ENCODE measurements at places on chromosomes 7 and 10. TPM values are rescaled to one million over a fixed set of nuclear protein-coding genes. Genes with fewer than 3 reads are reported as not detected.

Gene C10orf67
- total RNA-seq = not detected

Gene GNAI1
- total RNA-seq = 0.57 TPM

Gene TACC2
- not detected for total RNA-seq

Gene TAS2R5
- 0.84 TPM for total RNA-seq

Gene GPR146
- 2.1 TPM for total RNA-seq

Gene GIMAP6
- 26.5 TPM for total RNA-seq

Gene OPN1SW
- total RNA-seq = not detected

Gene SNCG
- total RNA-seq = not detected

Gene WDFY4
- not detected for total RNA-seq

Gene CYP3A7
- total RNA-seq = not detected

Gene OPALIN
- not detected for total RNA-seq

Gene DRGX
- total RNA-seq = not detected

Gene ODAD2
- 0.55 TPM for total RNA-seq

Gene PRRT4
- 0.23 TPM for total RNA-seq

Gene MYH16
- total RNA-seq = not detected

Gene LRRN3
- 108 TPM for total RNA-seq

Gene UTF1
- not detected for total RNA-seq

Gene CHAT
- total RNA-seq = not detected

Gene TECPR1
- 25.6 TPM for total RNA-seq

Gene ICA1
- 1.3 TPM for total RNA-seq

Gene STRIP2
- 27.8 TPM for total RNA-seq

Gene ARL5B
- 9.3 TPM for total RNA-seq

Gene GPR15LG
- total RNA-seq = not detected

Gene FAM25A
- not detected for total RNA-seq

Gene CDH23
- total RNA-seq = 0.25 TPM

Gene CCDC172
- not detected for total RNA-seq
